GF-D8 (cell line): ENCODE measurements at places on chromosomes 3 and 15.

DNA sequence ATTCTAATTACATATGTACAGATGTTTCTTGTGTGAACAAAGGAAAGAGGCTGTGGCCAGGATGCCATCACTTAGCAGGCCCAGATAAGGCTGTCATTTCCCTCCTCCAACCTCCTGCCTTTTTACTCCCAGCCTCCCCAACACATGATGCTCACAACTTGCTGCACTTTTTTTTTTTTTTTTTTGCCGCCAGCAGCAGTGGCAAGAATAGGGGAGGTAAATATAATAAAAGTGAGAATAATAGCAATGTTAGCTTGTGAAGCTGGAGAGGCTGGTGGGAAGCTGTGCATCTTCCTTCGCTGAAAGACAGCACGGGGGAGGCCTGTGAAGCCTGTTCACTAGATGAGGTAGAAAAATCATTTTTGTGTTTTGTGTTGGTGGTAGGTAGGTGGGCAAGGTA is 42.5 kb upstream of the MYO5C start:
- DNase-seq, result no peak

DNA sequence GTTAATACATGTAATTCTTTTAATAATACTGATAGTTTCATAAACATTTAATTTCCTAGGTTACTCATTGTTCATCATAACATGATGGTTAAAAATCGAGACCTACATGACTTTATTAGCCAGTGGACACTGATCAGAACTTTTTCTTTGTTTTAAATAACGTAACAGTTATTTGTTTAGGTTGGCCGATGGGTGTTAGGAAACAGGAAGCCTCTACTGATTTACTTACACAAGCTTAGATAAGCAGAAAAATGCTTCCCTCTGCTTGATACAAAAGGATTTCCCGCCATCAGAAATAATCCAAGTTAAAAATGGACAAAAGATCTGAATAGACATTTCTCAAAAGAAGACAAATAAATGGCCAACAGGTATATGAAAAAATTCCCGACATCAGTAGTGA is 16.6 kb upstream of the APH1B start:
- no peak for DNase-seq

DNA sequence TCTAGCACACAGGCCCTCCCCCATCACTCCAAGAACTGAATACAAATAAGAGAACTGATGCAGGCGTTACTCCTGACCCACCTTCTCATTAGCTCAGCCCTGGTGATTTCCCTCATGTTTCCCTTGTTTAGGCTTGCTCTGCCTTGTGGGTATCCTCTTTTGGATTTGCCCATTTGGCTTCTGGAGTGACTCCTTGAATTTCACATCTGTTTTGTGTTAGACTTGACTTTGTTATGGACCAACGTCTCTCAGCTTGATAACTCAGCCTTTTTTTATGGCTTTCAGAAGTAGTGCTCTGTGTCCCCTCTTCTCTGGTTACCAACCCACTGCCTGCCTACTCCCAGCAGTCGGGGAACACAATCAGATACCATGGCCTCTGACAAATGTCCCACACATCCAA is 11.3 kb upstream of the TMOD3 start:
- DNase-seq, result no peak

GRCh38 chr3:22269831-22270230 is 518.8 kb upstream of the ZNF385D start:
- no peak for DNase-seq
